ENCODE measurements at places on chromosomes 4 and X.

DNA sequence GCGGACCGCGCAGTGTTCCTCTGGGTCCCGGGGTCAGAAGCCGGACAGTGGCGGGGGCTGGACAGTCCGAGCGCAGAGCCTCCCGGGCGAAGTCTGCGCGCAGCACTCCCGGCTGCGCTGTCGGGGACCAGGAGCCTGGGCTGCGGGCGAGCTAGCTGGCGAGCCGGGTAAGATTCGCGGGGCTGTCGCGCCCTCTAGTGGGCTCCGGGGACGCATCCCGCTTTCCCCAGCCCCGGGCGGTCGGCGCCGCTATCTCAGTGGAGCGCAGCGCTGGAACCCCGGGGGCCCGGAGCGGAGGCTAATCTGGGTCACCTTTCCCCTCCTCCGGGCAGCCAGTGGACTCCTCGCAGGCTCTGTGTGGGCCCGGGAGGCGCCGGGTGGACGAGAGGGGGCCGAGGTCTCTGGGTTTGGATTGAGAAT lies 4.2 kb downstream of the PDGFRA start:
- DNase-seq = peak; percentile 76

DNA sequence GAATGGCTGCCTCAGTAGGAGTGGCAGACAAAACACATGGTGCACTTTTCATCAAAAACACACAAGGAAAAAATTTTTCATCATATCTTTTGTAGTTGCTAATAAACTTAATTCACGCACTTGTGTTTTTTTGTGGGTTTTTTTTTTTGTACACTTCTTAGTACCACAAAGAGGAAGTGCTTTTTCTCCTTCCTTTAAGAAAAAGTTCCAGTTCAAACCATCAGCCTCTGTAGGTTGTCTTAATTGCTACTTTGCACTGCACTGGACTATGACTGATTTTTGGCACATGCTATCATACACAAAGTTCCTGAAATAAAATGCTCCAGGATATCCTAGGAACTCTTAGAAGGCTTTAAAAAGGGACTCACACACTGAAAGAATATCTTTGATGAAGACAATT lies at the start of gene PHEX:
Gene PHEX (plus strand): TSS at position 242 of the 400 bp plus-strand sequence. CDS start 681 bp downstream, outside the sequence.
- no peak for DNase-seq

DNA sequence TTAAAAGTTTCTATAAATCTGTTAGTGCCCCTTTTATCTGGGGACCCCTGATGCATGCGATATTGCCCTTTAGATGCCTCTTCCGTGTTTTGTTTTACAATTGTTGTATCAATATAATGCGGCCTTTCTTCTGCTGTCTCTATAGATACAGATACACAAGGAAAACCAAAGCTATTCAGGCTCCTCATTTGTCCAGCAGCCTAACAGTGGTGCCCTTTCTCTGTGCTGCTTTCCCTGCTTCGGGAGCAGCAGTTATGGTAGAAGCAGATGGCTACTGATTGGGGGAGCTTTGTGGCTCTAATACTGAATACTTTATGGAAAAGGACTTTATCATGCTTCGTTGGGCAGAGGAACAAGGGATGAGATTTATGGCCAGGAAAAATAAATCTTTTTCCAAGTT lies 10.6 kb upstream of the PRDM8 start:
- no peak for DNase-seq

GRCh38 chrX:22105231-22105630 lies 73.1 kb downstream of the PHEX start:
- DNase-seq = no peak

DNA sequence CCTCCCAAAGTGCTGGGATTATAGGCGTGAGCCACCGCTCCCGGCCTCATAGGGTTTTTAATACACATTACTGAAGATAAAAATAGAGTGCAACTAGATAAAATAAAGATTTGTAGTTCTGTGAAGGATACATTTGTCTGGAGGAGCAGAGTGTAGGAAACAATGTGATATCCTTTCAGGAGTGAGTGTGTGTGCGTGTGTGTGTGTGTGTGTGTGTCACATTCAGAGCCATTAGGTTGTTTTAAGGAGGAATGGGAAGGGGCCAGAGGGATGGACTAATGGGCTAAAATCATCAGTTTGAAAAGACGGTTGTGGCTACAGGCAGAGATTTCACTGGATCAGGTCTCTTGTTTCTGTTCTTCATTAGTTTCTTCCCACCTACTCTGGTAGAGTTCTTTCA lies 40.0 kb downstream of the RBPJ start:
- no peak for DNase-seq
